ENCODE measurements at places on chromosomes 3 and 15. TPM values are rescaled to one million over a fixed set of nuclear protein-coding genes. Genes with fewer than 3 reads are reported as not detected.

Gene BUB1B
- total RNA-seq = 0.33 TPM

Gene SCAANT1
- total RNA-seq = not detected

Gene CYP8B1
- not detected for total RNA-seq

Gene CYP19A1
- not detected for total RNA-seq

Gene CCDC51
- total RNA-seq = 9.4 TPM

Gene SOX2
- total RNA-seq = 7.7 TPM

Gene GABRR3
- total RNA-seq = not detected

Gene AP3B2
- 4.2 TPM for total RNA-seq

Gene GOLGA6A
- not detected for total RNA-seq

Gene ISLR
- total RNA-seq = 186 TPM

Gene UROC1
- total RNA-seq = not detected

Gene ZNF860
- total RNA-seq = under 0.01 TPM

Gene NRROS
- total RNA-seq = 5.8 TPM

GRCh38 chr3:62057339-62058047 is 315.9 kb downstream of the FEZF2 start:
- H3K27ac ChIP-seq = no peak overlapping the region
- no peaks in the 10 kb centered on the region for H3K36me3 ChIP-seq
- no peaks in the 10 kb centered on the region for H3K4me1 ChIP-seq
- DNase-seq = no peak

DNA sequence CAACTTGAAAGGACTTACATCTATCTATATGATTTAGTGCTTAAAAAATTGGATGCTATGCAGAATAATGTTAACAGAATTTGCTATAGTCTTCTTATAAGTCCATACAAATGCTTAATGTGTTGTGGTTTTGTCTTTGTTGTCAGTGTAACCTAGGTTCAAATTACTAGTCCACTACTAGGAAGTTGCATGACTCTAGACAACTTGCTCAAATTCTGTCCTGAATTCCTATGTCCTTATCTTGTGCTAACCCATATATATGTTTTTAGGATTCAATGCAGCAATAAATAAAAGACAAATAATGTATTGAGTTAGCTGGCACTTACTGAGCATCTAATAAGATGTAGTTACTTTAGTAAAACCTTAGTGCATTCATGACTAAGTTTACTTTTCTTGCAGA is 276.5 kb upstream of the KCNMB2 start:
- no peak overlapping the region for H3K27ac ChIP-seq
- H3K4me1 ChIP-seq = peaks cover 14% of the 10 kb centered on the region
- H3K36me3 ChIP-seq = no peaks in the 10 kb centered on the region
- DNase-seq = no peak
- H3K27me3 ChIP-seq = no peaks in the 10 kb centered on the region
- no peak overlapping the region for H3K4me3 ChIP-seq

DNA sequence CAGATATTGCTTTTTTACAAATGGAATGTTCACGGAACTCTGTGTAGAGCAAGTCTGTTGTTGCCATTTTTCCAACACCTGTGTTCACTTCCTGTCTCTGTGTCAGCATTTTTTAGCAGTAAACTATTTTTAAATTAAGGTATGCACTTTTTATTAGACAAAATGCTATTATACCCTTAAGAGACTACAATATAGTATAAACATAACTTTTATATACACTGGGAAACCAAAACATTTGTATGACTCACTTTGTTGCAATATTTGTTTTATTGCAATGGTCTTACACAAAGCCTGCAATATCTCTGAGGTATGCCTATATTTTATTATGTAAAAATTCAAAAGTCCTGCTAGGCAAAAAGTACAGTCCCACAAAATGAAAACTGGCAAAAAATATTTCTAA is 39.8 kb upstream of the FGF7 start:
- H3K36me3 ChIP-seq = no peaks in the 10 kb centered on the region
- no peaks in the 10 kb centered on the region for H3K27me3 ChIP-seq
- H3K4me1 ChIP-seq = no peaks in the 10 kb centered on the region
- no peak for DNase-seq
- no peak overlapping the region for H3K4me3 ChIP-seq

DNA sequence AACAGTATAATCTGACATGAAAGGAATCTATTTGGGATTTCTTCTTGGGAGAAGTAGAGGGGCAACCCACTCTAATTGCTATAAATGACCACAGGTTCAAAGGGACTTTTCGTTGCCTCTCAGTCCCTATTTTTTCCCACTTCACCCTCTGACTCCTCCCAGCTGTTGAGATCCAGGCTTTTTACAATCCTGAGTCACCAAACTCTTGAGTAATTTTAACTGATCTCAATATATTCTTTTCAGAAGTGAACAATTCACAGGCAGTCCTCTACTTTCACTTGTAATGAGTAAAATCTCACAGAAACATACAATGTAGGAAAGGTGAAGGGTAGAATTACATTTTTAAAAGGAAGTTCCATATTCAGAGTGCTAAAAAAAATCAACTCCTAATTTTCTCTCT is 44.6 kb downstream of the EIF4E3 start:
- H3K4me1 ChIP-seq = peaks cover 41% of the 10 kb centered on the region
- H3K4me3 ChIP-seq = no peak overlapping the region
- peak overlapping the region; percentile 56 for H3K27ac ChIP-seq

DNA sequence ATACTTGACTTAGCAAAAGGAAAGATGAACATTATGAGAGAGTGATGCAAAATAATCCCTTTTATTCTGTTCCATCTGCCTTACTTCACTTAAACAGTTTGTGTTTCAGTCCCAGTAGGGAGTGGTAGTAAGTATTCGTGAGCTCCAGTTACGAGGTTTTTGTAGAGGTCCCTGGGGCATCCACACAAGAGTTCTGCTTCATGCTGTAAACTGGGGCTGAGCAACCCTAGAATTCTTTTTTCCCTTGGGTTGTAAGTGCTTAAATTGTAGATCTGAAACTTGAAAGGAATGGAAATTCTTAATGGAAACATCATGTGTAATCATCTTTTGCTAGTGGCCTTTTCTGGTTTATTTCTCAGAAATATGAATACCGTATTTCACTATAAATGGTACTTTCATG is 79.5 kb downstream of the SEMA6D start:
- H3K27ac ChIP-seq = no peak overlapping the region
- no peaks in the 10 kb centered on the region for H3K27me3 ChIP-seq
- no peaks in the 10 kb centered on the region for H3K36me3 ChIP-seq

GRCh38 chr3:126931806-126932187 is 51.1 kb upstream of the PLXNA1 start:
- no peak overlapping the region for H3K4me3 ChIP-seq
- no peaks in the 10 kb centered on the region for H3K4me1 ChIP-seq
- H3K27ac ChIP-seq = no peak overlapping the region

GRCh38 chr3:172711454-172711795 is 558 bp upstream of the NCEH1 start:
- peaks cover 21% of the 10 kb centered on the region for H3K4me1 ChIP-seq
- no peaks in the 10 kb centered on the region for H3K27me3 ChIP-seq
- H3K36me3 ChIP-seq = no peaks in the 10 kb centered on the region
- DNase-seq = no peak

DNA sequence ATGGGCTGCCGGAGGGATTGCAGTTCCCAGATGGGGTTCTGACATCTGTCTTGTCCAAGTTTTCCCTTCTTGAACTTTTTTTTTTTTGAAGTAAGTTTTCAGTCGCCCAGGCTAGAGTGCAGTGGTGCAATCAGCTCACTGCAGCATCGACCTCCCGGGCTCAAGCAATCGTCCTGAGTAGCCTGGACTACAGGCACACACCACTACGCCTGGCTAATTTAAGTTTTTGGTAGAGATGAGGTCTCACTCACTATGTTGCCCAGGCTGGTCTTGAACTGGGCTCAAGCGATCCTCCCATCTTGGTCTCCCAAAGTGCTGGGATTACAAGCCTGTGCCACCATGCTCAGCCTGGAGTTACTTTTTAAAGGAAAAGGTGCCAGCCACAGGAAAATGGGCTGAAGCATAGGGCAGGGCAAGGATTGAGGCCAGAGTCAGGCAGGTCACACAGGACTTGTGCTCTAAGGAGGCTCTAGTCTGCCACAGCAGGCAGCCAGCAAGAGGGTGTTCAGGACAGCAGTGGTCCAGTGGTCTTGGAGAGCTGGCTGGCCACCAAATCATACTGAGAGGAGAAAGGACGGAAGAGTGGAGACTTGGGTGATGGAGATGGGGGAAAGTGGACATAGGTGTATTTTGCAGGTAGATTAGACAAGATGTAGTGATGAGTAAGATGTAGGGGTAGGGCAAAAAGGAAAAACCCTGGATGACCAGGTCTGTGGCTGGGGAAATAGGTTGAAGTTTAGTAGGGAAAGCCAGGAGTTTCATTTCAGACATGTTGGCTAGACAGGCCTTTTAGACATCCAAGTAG is 6.0 kb upstream of the PODXL2 start:
- H3K27me3 ChIP-seq = no peaks in the 10 kb centered on the region
- H3K4me3 ChIP-seq = no peak overlapping the region
- H3K36me3 ChIP-seq = no peaks in the 10 kb centered on the region
- no peak overlapping the region for H3K27ac ChIP-seq

- H3K27ac ChIP-seq = peak overlapping the region; percentile 96
- H3K4me1 ChIP-seq = no peaks in the 10 kb centered on the region
- no peaks in the 10 kb centered on the region for H3K36me3 ChIP-seq
- peak; percentile 77 for DNase-seq
These were observed 621 bp downstream of the RGMA start for GRCh38 chr15:93088200-93088980.

- peak; percentile 74 for DNase-seq
- H3K4me1 ChIP-seq = no peaks in the 10 kb centered on the region
- H3K27ac ChIP-seq = no peak overlapping the region
- no peaks in the 10 kb centered on the region for H3K27me3 ChIP-seq
- no peaks in the 10 kb centered on the region for H3K36me3 ChIP-seq
- H3K4me3 ChIP-seq = no peak overlapping the region
These were observed 39.6 kb upstream of the FAM98B start for GRCh38 chr15:38414357-38414756.

DNA sequence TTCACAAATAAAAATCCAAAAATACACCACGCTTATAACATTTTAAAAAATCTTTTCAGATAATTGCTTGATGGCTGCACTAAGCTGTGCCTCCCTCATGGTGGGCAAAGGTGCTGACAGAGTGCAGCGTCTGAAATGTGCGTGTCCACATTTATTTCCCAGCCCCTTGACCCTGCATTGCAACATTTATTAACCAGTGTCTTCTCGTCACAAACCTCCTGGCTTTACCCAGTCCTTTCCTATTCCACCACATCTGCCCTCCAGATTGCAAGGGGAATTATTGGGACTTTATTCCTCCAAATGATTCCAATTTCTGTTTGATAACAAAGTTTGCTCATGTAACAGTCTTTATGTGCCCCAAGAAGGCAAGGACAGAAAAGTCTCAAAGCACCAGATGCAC is 5.5 kb downstream of the RASGRP1 start:
- H3K4me1 ChIP-seq = no peaks in the 10 kb centered on the region
- DNase-seq = no peak
- no peaks in the 10 kb centered on the region for H3K27me3 ChIP-seq
- H3K36me3 ChIP-seq = no peaks in the 10 kb centered on the region

- no peak for DNase-seq
- no peaks in the 10 kb centered on the region for H3K36me3 ChIP-seq
- H3K27me3 ChIP-seq = no peaks in the 10 kb centered on the region
- no peak overlapping the region for H3K27ac ChIP-seq
These were observed 80.7 kb upstream of the ZNF280D start for GRCh38 chr15:56813995-56814394.

- H3K27me3 ChIP-seq = no peaks in the 10 kb centered on the region
- H3K4me3 ChIP-seq = no peak overlapping the region
- DNase-seq = no peak
- no peak overlapping the region for H3K27ac ChIP-seq
These were observed 108.8 kb upstream of the UMPS start for GRCh38 chr3:124621498-124621897.

GRCh38 chr3:182241766-182242488 is 530.2 kb downstream of the SOX2 start:
- H3K36me3 ChIP-seq = no peaks in the 10 kb centered on the region
- H3K4me1 ChIP-seq = peaks cover 5% of the 10 kb centered on the region
- H3K4me3 ChIP-seq = no peak overlapping the region
- H3K27me3 ChIP-seq = no peaks in the 10 kb centered on the region

- DNase-seq = no peak
- H3K4me3 ChIP-seq = no peak overlapping the region
- H3K27me3 ChIP-seq = no peaks in the 10 kb centered on the region
- H3K27ac ChIP-seq = no peak overlapping the region
These were observed 5.2 kb downstream of the SNX1 start for GRCh38 chr15:64100958-64101357.

GRCh38 chr3:123651449-123652341 is 66.8 kb upstream of the HACD2 start:
- H3K27me3 ChIP-seq = no peaks in the 10 kb centered on the region
- H3K36me3 ChIP-seq = peaks cover 88% of the 10 kb centered on the region
- peaks cover 77% of the 10 kb centered on the region for H3K4me1 ChIP-seq
- peak overlapping the region; percentile 95 for H3K27ac ChIP-seq
- DNase-seq = peak; percentile 82

DNA sequence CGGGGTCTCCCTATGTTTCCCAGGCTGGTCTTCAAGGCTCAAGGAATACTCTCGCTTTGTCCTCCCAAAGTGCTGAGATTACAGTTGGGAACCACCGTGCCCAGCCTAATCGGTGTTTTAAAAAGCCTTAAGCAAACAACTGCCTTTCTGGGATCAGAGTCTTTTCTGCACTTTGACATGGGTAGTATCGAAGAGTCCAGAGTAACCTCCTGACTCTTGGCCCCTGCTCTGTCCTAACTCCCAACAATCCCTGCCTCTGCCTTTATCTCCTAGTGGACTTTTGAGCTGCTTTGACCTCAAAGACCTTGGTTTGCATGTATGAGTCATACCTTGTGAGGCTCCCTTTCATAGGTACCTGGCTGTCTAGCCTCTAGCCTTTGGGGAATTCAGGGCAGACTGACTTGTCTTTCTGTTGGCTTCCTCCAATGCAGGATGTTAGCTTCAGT is 21.0 kb upstream of the HACD2 start:
- no peak overlapping the region for H3K4me3 ChIP-seq
- no peaks in the 10 kb centered on the region for H3K27me3 ChIP-seq
- H3K4me1 ChIP-seq = no peaks in the 10 kb centered on the region
- H3K36me3 ChIP-seq = no peaks in the 10 kb centered on the region
- H3K27ac ChIP-seq = peak overlapping the region; percentile 27

GRCh38 chr3:166634091-166634746 is 745.9 kb downstream of the ZBBX start:
- no peaks in the 10 kb centered on the region for H3K27me3 ChIP-seq
- H3K4me3 ChIP-seq = no peak overlapping the region
- no peaks in the 10 kb centered on the region for H3K36me3 ChIP-seq
- no peaks in the 10 kb centered on the region for H3K4me1 ChIP-seq
- H3K27ac ChIP-seq = no peak overlapping the region

DNA sequence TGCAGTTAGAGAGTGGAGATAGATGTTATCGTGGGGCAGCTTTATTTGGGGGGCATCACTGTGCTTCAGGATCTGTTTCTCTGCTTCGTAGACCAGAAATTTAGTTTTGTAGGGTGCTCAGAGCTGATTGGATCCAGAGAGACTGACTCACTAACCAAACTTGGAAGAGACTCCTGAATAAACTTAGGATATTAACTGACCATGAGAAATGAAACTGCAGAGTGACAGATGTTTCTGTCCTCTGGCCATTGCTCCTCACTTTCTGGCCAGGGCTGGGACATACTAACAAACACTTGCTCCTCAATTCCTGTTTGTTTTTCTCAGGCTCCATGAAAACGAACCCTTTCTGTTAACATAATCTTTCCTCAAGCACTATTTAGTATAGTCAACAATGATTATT is 4.3 kb downstream of the ZNF592 start:
- DNase-seq = no peak
- H3K27ac ChIP-seq = peak overlapping the region; percentile 38
- H3K4me1 ChIP-seq = no peaks in the 10 kb centered on the region
- H3K36me3 ChIP-seq = no peaks in the 10 kb centered on the region
- H3K27me3 ChIP-seq = no peaks in the 10 kb centered on the region

All from sigmoid colon (tissue), 7 donors.